ENCODE measurements at places on chromosomes 12 and 14.

DNA sequence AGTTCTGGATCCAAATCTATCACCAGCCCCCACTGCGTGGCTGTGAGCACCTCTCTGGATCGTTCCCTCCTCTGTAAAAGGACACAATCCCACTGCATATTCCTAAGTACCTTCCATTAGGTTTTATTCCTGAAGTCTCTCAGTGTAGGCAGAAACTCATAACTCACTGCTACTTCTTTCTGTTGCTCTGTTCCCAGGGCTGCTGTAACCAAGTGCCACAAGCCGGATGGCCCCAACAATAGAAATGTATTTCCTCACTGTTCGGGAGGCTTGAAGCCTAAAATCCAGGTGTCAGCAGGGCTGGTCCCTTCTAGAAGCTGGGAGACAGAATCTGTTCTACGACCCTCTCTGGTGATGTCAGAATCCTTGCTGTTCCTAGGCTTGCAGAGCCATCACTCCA lies 24.9 kb downstream of the FOXN3 start:
- no peak for DNase-seq

- DNase-seq = no peak
Observed at GRCh38 chr12:41074473-41074769, 113.7 kb upstream of the PDZRN4 start.

GRCh38 chr12:5429741-5430557 lies 2.0 kb upstream of the NTF3 start:
- DNase-seq = no peak

GRCh38 chr14:90757452-90757851 lies 58.8 kb downstream of the TTC7B start:
- no peak for DNase-seq

DNA sequence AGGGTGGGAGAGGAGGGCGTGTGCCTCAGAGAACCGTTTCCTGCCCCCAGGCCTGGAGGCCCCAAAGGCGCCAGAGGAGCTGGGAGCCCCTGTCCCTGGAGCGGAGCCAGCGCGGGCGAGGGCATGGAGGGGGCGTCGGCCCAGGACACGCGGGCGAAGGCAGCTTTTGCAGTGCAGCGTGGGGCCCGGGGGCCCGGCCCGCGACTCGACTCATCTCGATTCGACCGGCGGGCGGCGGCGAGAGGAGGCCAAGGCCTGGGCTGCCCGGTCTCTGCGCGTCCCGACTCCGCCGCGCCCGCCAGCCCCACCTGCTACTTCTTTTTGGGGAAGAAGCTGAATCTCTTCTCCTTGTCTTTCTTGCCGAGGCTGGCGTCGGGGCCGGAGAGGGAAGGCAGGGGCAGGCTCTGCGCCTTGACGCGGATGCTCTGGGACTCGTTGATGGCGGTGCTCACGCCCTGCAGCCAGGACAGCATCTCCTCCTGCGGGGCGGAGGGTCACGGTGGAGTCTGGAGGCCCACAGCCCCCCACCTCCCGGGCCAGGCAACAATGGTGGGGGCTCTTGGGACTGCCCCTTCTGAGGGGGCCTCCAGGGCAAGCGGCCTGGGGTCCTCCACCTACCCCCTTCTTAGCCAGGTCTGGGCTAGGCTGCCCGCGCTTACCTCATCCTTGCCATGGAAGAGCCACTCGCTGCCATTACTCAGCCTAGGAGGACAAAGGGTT lies 44.9 kb downstream of the PLEKHG3 start:
- no peak for DNase-seq

DNA sequence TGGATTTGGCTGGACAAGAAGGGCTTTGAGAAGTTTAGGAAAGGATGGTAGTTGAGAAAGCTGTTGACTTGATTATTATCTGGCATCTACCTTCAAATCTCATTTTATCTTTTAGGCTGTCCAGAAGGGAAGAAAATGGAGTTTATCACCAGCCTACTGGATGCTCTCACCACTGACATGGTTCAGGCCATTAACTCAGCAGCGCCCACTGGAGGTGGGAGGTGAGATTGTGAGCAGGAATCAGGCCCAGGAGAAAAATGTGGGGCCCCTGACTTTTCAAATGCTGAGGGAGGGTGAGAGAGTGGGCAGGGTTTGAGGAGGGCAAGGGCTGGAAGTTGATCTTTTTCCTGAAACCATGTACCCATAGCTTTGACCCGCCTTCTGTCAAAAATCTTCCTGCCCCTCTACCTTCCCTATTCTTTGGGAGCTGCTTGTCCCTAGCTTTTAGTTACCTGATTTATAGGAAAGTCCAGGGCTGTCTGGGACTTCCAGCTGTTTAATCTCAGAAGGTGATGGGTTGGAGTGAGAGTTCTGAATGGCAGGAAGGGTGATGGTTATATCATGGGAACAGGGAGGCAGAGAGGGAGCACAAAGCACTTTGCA lies 134.2 kb downstream of the SMOC1 start:
- DNase-seq = no peak

- DNase-seq = no peak
Observed at GRCh38 chr12:124556896-124557501, 10.4 kb downstream of the NCOR2 start.

- DNase-seq = no peak
Observed at GRCh38 chr12:88723219-88723618, 142.9 kb upstream of the KITLG start.

DNA sequence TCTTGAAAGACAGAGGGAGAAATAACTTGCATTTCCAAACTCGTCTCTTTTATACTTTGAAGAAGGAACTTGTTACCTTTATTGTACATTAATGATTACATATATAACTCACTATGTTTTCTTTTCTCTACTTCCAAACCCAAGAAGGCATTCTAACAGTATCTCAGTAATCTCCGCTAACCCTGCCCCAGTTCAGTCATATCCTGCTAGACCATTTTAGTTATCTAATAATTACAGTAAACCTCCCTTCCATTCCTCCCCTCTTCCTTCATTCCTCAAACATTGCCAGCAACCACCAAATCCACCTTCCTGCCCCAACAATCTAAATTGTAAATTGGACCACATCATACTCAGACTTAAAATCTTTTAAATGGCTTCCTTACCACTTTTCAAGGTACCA lies 30.6 kb downstream of the STK38L start:
- DNase-seq = no peak

- DNase-seq = no peak
Observed at GRCh38 chr12:44574586-44574985, 301.5 kb downstream of the NELL2 start.

GRCh38 chr12:7264538-7264937 lies 39.3 kb upstream of the ACSM4 start:
- DNase-seq = no peak

- DNase-seq = no peak
Observed at GRCh38 chr12:120529641-120530417, 871 bp upstream of the COQ5 start.

DNA sequence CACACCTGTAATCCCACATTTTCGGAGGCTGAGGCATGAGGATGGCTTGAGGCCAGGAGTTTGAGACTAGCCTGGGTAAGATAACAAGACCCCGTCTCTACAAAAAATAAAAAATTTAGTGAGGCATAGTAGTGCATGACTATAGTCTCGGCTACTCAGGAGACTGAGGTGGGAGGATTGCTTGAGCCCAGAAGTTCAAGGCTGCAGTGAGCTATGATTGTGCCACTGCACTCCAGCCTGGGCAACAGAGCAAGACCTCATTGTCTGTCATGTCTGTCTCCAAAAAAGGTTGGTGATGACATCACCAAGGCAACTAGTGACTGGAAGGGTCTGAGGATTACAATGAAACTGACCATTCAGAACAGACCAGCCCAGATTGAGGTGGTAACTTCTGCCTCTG lies 83.5 kb upstream of the COCH start:
- DNase-seq = no peak

DNA sequence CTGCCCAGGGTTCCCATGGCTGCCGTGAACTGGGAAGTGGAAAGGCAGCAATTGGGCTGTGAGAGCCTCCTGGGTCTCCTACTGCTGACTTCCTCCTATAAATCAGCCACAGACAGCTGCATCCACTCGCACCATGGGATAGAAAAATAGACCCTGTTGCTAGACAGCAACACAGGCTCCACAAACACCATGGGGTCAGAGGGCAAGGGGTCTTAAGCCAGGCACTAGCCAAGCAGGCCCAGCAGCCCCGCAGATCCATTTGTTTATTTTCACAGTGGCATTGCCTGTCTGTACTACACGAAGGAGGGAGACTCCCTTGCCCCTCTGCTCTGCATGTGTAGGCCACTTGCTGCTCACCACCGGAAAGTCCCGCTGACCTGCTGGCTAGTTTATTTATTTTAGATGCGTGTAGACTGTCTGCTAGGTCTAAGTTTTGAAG lies 139.8 kb downstream of the DACT1 start:
- no peak for DNase-seq

- no peak for DNase-seq
Observed at GRCh38 chr12:116712458-116713303, 25.2 kb downstream of the SPRING1 start.

DNA sequence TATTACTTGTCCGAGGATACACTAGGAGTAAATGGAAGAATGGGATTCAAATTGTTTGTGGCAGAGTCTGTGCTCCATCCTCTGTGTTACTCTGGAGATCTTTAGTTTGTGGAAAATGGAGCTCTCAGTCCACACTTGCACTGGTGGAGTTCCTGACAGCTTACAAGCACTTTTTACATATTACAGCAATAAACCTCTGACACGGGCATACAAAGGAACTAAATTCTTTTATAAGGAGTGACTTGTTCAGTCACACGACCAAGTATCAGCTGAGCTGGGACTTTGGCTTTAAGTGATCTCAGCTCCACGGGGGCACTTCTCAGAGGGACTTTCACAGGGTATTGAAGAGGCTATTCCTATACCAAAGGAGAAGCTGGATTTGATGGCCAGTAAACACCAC lies 417.5 kb downstream of the LRIG3 start:
- DNase-seq = no peak

Measured in T-helper 22 cell (primary cell).